NCI-H1436 (cell line): ENCODE measurements at places on chromosomes 3 and 15.

DNA sequence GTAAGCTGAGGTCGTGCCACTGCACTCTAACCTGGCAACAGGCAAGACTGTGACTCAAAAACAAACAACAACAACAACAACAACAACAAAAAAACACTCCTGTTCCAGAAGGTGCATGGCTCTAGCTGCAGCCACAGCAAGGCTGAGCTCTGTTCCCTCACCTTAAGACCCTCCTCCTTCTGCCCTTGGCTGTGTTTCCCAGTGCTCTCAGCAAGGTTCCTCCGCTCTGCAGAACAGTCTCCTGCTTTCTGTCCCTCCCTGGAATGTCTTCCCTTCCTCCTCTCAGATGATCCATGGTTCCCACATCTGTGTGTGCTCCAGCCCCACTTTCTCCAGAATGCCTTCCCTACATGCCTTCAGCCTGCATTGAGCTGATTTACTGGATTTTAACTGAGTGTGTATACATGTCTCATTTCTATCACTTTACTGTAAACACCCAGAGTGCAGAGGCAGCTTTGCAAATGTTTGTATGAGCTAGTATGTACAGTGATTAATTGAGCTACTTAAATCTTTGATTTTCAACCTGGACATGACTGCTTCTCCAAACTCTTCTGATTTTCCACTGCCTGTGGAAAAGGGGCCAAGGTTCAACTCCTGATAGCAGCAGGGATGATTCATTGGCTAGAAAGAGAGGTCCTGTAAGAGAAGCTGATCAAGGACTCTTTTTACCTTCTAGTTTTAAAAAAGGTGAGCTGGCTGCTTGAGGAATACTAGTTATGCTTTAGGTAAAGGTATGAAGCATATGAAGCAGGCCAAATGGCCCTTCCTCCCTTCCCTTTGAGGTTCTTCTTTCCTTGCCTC, 14.7 kb downstream of the ANKUB1 start:
- no peak for DNase-seq

DNA sequence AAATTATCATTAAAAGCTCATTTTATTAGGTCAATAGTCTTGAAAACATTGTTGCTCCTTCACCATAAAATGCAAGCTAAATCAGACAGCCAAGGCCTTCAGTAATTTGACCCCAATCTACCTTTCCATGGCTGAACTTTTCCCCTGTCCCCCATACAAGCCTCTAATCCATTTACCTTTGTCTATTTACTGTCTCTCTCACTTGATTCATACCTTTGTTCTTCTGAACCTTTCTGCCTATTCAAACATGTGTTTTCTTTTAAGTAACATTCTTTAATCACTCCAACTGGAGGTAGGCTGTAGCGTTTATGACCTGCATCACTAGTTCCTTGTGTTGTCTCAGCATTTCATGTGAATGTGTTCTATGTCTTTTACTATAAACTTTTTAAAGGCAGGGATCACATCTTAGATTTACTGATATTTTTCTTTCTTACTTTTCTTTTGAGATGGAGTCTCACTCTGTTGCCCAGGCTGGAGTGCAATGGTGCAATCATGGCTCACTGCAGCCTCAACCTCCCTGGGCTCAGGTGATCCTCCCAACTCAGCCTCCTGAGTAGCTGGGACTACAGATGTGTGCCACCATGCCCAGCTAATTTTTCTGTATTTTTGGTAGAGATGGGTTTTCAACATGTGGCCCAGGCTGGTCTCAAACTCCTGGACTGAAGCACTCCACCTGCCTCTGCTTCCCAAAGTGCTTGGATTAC, 5.2 kb upstream of the NANOGP8 start:
- no peak for DNase-seq

- no peak for DNase-seq
Measured at GRCh38 chr15:41969851-41970431, 2.4 kb downstream of the EHD4 start.

DNA sequence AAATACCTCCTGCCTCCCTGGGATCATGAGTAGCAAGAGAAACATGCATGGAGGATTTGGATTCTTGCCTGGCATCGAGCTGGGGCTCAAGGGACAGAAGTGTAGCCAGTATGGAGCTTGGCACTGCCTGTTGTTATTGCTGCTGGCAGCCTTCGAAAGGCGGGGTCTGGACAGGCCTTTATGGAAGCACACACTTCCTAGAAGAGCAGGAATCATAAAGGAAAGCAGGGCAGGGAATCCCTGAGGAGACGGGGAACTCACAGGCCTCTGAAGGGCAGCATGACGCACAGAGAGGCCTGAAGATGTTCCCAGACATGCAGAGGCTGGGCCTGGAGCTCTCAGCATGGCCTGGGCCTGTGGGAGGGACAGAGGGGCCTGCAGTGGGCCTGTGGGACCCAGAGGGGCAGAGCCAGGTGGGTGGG, 18.6 kb upstream of the SLC41A3 start:
- no peak for DNase-seq

DNA sequence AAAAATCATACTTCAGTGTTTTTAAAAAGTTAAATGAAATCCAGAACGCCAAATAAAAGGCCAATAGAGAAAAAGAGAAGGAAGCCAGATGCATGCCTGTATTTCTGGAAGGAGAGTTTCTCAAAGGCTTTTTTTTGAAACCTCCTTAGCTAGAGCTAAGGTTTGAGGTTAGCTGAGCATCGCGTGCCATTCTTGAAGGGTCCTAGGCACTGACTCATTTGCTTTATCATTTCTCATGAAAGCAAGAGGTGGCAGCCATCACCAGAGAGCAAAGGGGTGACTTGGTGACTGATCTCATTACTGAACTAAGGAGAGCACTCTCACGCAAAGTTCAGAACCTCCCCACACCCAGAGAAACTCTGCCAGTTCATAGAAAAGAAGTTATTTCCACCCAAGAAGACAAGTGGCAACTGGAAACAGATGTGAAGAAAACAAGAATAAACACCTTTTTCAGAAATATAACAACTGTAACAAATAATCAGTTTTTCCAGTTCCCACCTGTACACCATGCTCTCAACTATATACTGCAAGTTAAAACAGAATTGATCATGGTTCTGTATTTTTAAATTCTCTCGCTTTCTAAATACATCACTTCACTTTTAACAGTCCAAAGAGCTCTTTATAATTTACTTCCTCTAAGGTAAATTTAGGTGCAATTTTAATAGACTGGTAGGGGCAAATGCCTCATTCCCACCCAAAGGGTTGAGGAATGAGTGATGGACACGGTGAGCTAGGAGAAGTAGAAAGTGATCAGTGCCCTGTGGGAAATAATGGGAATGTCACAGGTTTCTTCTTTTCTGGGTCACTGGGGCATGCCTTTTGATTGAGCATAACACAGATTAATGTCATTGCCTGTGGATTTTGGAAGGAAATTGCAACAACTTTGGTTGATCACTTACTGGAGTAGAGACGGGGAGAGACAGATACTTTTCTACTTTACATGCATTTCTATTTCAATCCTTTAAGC, 24.7 kb downstream of the GPR15 start:
- no peak for DNase-seq

GRCh38 chr3:54484334-54484733, 362.0 kb downstream of the CACNA2D3 start:
- DNase-seq, result no peak
